ENCODE measurements at places on chromosomes 2 and 18.

GRCh38 chr2:17272170-17272569, 246.1 kb downstream of the RAD51AP2 start:
- DNase-seq: no peak

DNA sequence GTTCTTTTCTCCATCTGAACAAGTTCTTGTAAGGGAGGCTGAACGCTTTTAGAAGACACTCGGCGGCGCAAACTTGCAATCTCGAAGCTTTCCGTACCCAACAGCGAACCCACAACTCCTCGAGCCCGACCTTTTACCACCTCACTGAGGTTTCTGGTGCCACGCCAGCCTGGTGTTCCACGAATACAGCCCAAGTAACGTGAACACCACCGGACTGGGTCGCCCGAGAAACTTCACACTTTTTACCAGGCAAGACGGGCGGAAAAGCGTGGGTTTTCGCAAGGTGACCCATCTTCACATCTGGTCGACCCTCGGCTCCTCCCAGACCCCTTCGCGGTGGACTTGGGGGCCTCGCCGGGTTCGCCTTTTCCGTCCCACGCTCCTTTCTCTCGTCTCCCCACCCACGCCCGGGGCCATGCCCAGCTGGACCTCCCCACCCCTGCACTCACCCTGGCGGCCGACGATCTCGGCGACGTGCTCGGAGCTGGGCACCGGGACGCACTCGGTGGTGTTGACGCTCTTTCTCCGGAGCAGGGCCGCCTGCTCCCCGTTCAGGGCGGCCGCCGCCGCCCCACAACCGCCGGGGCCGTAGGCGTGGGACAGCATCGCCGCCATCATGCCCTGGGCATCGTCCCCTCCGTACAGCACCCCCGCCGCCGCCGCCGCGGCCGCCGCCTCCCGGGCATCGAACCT, 1.2 kb downstream of the MEX3C start:
- peak; percentile 42 for DNase-seq

DNA sequence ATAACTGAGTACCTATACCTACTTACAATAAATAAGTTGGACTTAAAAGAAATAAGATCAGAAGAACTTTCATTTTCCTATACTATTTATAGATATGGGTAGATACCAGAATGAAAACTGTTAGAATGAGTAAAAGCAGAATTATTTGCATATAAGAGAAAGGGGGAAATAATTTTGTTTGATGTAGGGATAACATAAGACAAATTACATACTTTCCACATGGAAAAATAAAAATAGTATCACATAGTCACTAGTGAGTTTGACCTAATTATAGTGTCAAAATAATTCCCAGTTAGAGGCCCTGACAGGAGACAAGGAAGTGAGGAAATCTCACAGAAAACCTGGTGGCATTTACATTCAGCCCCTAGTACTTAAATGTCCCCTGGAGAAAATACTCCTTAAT, 28.6 kb downstream of the KCMF1 start:
- no peak for DNase-seq

DNA sequence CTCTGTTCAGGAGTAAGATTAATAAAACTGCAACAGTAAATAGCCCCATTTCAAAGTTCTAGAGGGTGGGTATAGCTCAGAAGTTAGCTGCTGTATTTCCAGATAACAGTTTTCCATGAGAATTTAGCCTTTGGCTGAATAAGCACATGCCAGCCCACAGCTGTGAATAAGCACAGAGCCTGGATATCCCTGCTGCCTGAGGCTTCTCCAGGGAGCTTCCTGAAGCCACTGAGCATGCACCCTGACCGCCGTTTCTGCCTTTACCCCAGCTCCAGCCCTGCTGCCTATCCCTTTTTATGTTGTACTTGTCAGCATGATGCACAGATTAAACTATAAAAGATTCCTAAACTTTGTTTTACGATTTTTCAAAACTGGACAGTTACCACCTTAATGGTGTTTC, 85.3 kb downstream of the FEZ2 start:
- peak; percentile 55 for DNase-seq

DNA sequence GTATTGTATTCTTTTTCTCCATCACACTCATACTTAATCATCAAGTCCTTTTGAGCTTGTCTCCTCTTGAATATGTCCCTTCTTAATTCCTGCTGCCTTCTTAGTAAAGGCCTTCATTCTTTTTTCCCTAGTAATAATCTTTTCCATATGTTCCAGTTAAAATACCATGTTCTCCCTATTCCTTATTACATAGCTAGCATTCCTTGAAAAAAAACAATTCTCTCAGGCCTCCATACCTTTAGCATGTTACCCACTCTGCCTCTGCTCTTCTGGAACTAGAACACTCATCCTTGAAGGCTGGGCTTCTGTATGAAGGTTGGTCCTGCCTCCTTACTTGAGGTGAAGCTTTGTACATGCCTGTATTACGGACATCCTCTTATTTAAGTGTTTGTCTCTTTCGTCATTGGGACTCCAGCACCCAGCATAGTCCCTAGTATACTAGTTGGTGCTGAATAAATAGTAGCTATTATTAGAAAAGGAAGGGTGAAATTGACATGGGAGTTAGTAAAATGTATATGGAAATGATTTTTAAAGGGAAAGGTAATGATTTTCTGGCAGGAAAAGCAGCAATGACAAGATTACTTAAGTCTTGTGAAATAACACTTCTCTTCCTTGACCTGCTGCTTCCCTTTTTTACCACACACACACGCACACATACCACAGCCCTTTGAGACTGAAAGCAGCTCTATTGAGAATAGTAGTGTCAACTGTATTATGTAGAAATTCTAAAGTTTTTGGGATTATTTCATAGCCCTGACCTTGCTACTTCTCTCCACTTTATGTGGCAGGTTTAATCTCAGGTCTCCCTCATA, 45.6 kb downstream of the REL start:
- peak; percentile 15 for DNase-seq

- no peak for DNase-seq
These were observed 177.1 kb upstream of the COPS8 start for GRCh38 chr2:236908439-236909192.

- no peak for DNase-seq
These were observed 7.8 kb upstream of the IL1R2 start for GRCh38 chr2:101983928-101984327.

- DNase-seq: no peak
These were observed 12.4 kb downstream of the SMAD2 start for GRCh38 chr18:47917923-47918610.

- no peak for DNase-seq
These were observed 14.9 kb downstream of the TRMT61B start for GRCh38 chr2:28855193-28855592.

DNA sequence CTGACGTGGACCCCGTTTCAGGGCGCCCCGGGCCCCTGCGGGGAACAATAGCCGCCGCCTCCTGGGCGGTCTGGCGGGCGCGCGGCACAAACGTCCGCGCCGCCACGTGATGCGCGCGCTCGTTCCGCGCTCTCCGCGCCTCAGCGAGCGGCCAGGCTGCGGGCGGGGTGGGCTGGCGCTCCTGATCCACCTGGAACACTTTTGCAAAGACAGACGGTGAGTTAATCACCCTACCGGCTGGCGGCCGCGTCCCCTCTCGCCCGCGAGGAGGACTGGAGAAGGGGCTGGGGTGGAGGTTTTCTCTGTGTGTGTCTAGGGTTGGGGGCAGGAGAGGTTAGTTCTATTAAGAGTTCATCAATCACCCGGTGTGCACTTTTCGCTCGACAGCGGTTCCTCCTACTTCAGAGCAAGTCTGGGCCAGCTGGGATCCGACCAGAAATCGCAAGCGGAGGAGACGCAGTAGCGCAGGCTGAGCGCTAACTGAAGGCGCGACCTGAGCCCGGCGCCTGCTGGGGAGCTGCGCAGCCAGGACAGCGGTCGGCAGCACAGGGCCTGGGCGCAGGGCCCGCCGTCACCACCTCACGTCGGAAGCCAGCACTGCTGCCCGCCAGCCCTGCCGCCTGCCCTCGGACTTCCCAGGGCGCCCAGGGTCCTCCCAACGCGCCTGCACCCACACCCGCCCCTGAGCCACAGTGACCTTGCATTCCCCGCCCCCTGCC, 10.3 kb upstream of the HOXD1 start:
- DNase-seq: peak; percentile 25

GRCh38 chr2:239041062-239041461, 193.2 kb downstream of the TWIST2 start:
- no peak for DNase-seq

DNA sequence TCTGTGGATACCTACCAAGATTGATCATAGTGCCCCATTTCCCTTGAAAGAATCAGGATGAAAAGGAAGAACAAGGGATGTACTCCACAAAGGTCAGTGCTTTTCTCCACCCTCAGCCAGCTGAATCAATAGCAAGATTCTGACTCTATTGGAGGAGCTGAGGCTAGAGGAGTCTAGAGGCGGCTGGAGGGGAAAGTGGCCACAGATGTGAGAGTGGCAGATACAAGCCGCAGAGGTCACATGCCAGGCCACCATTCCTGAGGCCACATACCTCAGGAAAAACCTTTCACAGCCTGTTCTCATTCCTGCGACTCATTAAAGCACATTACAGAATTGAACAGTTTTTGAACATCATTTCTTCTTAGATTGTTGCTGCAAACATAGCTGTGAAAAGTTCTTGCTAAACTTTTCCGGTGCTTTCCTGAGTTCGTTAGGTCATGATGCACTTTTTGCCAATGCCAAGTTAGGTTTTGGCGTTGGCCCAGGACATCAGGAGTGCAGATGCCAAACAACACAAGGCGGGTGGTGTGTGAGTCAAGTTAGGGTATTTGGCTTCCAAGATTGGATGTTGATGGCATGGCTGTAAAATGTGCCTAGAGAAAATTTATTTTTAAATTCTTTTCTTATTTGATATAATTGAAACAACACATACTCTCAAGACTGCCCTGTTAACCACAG, 160.7 kb upstream of the SP5 start:
- no peak for DNase-seq

GRCh38 chr2:63898839-63899238, 57.1 kb downstream of the UGP2 start:
- DNase-seq: no peak

DNA sequence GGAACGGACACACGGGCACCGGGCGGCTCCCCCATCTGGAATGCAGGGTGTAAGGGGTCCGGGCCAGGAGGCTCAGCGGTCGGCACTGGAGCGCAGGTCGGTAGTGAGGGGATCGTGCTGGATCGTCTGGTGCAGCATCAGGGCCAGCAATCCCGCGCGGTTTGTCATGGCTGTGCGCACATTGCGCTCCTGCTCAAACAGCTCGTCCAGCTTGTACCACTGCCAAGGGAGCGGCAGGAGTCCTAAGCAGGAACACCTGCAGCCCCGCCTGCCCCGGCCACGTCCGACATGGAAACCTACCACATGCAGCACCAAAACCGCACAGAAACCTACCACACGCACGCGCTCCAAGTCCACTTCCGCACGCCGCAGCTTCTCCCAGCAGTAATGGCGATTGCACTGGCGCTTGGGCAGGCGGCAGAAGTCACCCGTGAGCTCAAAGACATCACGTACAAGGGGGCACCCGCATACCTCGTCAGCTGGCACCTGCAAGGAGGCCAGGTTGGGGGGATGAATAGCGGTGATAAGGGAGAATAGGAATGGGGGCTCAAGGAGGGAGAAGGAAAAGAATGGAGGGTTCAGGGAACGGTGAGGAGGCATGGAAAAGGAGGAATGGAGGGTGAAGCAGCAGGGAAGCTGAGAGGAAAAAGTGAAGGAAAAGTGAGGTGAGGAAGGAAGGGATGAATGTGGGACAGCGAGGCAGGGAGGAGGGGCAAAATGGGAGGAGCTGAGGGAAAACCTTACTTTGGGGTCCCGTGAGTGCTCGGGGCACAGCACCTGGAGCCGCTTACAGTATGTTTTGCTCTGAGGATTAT, 1.4 kb upstream of the MBD1 start:
- no peak for DNase-seq

- DNase-seq: no peak
These were observed 132.9 kb downstream of the FMNL2 start for GRCh38 chr2:152467677-152468410.

GRCh38 chr18:7778181-7778580, 211.1 kb downstream of the PTPRM start:
- peak; percentile 17 for DNase-seq

- DNase-seq: peak; percentile 49
These were observed 106.4 kb downstream of the POLE4 start for GRCh38 chr2:75064691-75065396.

DNA sequence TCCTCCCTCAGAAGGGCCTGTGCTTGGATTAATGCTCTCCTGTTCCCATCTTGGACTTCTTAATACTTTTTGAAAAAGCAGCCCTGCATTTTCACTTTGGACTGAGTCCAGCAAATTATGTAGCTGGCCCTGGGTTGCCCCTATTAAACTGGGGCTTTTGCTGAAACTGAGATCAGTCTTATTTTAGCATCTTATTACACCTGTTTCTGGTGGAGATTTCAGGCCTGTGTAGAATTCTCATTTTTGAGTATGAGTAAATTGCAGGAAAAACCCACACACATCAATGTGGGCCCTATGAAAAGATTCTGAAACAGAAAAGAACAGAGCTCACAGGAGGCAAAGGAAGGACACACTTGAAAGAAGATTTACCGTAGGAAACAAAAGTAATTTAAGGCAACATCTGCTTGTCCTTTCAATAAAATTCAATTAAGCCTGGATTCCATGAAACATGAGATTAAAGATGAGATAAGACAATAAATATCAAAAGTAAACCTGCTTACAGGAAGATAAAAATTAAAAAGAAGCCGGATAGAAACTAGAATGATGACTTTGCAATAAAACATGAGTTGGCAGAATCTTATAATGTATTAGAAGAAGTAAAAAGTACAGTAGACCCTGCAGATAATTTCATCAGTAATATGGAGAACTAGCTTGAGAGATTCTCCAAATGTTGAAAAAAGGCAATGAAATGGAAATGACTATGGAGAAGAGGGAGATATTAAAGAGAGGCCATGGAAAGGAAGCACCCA, 90.7 kb upstream of the GCFC2 start:
- DNase-seq: no peak

- DNase-seq: peak; percentile 11
These were observed 634 bp downstream of the MTIF2 start for GRCh38 chr2:55268288-55268906.

DNA sequence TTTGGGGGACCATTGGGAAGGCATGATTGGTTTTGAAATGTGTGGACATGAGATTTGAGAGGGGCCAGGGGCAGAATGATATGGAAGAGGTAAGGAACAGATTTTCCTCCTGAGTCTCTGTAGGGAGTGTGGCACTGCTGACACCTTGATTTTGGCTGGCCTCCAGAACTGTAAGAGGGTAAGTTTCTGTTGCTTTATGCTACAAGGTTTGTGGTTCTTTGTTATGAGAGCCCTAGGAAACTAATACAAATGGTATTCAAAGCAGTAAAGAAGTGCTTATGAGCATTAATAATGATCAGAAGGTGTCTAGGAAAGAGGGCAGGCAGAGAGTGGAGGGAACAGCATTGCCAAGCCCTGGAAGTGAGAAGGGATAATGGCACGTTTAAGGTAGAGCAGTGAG, 574.3 kb upstream of the NXPH2 start:
- DNase-seq: no peak

- no peak for DNase-seq
These were observed 43.2 kb downstream of the SP140 start for GRCh38 chr2:230268606-230269243.

GRCh38 chr2:66531567-66531966, 96.6 kb downstream of the MEIS1 start:
- DNase-seq: no peak

DNA sequence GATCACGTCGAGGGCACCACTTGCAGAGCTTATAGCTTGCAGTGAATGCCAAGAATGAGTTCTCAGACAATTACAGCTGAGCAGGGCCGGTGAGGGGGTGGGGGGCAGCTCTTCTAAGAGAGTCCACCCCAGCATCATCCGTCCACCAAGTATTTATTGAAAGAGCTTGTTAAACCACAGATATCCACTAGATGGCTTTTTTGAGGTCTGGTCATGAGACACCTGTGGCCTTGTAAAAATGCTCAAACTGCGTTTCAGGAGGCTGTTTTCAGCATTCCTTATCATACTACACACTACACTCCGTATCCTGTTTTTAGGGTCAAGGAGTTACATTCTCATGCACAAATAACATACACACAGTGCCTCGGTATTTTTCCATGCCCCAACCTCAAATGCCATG, 51.5 kb downstream of the DNAJC10 start:
- no peak for DNase-seq
